ENCODE measurements at places on chromosomes 6 and 20. TPM values are rescaled to one million over a fixed set of nuclear protein-coding genes. Genes with fewer than 3 reads are reported as not detected.

The EPHA7 gene
- polyA plus RNA-seq, result not detected

DNA sequence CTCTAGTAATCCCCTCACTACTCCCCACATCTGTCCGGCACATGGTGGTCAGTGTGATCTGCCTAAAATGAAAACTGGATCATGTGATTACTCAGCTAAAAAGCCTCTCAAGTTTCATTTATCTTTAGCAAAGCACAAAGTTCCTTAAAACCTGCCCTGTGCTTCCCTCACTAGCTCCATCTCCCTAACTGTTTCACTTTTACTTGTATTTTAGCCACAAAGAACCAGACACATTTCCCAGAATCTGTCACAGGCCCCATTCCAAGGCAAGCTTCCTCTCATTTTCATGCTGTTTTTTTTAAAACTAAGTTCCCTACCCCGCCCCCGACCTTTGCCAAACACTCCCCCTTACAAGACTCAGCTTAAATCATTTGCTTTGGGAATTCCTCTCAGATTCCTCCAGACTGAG, 8.9 kb upstream of the IGF2R start:
- DNase-seq, result no peak

The ZKSCAN3 gene
- 1.1 TPM for polyA plus RNA-seq

The NFS1 gene
- polyA plus RNA-seq, result 30.1 TPM

The HSPA1L gene
- 0.27 TPM for polyA plus RNA-seq

DNA sequence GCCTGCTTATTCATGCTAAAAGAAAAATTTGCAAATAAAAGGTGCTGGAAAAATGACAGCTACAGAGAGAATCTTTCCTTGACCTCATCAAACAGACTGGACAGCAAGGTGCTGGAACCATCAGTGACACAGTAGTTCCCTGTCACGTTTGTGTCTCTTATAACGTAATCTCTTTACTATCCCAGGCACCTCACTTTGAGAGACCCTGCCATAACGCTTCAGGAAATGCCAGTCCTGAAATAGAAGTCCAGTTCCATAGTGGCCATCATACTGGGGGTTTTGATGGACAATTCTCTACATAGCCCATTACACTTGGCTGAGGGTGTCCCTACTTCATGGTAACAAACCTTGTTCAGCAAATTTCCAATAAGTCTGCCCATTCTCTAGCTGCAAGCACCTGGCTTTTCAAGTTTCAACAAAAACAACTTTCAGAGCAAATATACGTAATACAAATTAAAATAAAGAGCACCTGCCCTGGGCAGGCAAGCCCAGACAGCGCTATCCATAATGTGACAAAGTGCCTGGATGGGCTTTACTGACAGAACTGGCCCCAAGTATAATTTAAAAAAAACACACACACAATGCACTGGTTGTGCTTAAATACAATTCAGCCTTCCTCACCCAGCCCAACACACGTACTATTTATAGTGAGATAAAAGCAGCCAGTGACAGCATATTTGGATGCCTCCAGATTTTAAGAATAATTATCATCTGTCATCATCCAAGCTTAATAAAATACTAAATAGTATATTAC, 38.7 kb downstream of the CNKSR3 start:
- DNase-seq, result no peak

The CFAP206 gene
- polyA plus RNA-seq, result 0.08 TPM

DNA sequence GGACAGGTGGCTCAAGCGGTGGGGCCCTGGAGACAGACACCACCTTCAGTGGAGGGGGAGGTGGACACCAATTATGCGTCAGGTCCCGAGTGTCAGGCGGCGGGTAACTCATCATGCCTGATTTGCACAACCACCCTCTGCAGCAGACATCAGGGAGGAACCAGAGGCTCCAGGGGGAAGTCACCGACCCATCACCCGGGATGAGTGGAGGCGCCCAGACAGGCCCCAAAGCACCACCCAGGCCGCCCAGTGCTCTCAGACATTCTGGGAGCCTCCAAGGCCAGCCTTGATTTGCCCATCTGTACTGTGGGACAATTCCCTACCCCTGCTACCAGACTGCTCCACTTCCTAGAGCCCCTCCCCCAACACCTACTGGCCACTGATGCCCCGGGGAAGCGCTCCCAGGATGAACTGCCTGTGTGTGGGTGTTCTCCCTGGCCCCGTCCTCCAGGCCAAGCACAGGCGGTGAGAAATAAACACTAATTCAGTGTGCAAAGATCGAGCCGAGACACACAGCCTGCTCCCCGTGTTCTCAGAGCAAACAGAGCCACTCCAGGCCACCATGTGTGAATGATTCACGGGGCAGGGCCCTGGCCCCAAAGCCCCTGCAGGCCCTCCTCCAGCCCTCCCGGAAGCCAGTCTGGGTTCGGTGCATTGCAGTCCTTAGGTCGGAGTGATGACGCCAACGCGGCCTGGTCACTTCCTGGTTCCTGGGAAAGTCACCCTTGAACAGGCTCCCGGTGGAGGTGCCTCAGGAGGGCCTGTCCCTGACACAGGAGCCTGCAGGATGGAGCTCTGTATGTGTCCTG, 107.2 kb downstream of the ASXL1 start:
- DNase-seq, result peak; percentile 55

The KIF3B gene
- 8.6 TPM for polyA plus RNA-seq
